ENCODE measurements at places on chromosomes 16 and 17.

- DNase-seq = no peak
These were observed 24.9 kb downstream of the KIAA0513 start for GRCh38 chr16:85052536-85052935.

GRCh38 chr16:51153577-51154031 lies 2.5 kb upstream of the SALL1 start:
- DNase-seq = no peak

- DNase-seq = no peak
These were observed 25.2 kb upstream of the ERN1 start for GRCh38 chr17:64155129-64155528.

GRCh38 chr17:58387834-58388233 lies 29.5 kb downstream of the RNF43 start:
- DNase-seq = peak; percentile 59

GRCh38 chr17:61947367-61948078 lies 19.7 kb upstream of the INTS2 start:
- no peak for DNase-seq

DNA sequence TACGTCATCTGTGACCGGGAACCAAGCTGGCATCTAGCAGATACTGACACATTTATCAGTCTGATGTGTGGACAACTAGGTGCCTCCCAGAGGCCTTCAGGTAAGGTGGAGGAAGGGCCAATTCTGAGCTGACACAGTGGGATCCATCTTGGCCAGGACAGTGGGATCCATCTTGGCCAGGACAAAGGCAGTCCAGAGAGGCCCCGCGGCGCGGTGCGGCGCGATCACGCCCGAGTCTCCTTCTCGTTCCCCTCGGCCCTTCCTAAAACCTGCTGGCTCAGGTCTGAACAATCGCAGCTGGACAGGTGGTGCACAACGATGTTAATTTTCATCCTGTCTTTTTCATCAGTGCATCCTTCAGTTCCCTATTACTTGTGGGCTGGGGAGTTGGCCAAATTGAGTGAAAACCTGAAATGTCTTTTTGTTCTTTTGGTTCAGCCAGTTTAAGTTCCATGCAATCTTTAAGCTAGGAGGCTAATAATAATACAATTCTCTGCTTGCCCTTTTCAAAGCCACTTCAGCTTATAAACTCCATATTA lies 486 bp upstream of the WSB1 start:
- no peak for DNase-seq

DNA sequence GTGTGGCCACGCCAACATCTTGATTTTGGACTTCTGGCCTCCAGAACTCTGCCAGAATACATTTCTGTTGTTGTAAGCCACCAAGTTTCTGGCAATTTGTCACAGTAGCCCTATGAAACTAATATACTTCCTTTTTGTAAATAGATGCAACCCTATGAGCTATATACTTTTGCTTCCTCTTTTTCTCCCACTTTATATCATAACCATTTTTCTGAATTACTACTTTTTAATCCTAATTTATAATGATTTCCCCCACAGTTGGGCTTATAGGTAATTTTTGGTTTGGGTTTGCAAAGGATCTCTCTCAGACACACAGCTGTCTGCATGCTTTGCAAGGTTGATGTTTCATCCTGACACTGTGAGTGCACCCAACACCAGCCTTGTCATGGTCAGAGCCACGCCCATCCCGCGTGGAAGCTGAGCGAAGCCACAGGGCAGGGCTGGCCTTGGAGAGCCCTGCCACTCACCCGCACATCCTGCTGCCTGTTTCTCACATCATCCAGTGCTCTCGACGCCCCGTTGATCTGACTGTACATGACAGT lies 5.8 kb downstream of the TRIM25 start:
- peak; percentile 82 for DNase-seq

GRCh38 chr16:27379919-27380318 lies 22.1 kb upstream of the IL21R start:
- no peak for DNase-seq

DNA sequence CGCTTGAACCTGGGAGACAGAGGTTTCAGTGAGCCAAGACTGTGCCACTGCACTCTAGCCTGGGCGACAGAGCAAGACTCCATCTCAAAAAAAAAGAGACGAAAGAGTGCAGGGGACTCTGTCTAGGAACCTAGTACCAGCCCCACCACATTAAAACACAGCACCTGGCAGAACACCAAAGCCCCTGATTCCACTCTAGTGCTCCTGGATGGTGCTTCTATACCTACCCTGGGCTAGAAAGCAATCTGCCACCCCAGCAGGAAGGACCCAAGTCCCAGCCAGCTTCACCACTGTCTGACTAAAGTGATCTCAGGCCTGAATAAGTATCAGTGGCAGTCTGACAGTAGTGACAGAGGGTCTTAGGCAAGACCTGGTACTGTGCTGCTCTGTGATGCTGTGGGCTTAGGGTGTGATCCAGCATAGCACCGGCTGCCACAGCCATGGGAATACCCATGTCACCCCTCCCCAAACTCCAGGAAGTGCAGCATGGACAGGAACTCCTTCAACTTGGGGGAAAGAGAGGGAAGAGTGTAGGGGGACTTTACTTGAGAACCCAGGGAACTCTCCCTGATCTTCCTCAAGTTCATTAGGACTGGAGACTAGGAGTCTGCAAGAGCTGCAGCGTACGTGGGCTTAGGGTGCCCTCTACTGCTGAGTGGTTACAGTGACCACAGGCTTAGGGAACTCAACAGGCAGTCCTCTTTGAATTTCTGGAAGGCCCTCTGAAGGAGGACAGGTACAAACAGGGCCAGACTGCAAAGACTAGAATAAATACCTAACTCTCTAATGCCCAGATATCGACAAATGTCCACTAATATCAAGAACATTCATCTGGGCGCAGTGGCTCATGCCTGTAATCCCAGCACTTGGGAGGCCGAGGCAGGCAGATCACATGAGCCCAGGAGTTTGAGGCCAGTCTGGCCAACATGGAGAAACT lies 30.0 kb upstream of the RNF43 start:
- DNase-seq = peak; percentile 93

DNA sequence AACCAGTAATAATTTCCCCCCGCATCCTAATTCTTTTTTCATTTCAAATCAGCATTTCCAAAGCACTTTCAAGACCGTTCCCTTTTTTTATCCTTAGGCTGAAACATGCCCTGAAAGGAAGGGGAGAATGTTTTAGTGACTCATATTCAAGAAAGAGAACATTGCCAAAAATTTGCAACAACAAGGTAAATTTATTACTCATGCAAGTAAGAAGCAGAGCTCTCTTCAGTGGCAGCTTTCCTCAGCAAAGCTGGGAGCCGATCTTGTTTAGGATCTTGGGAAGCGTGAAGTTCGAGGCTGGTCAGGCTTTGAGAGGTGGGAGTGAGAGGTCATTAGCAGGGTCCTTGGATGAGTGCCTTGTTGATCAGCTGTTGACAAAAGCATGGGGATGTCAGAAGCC lies 129.5 kb downstream of the PRKCA start:
- no peak for DNase-seq

DNA sequence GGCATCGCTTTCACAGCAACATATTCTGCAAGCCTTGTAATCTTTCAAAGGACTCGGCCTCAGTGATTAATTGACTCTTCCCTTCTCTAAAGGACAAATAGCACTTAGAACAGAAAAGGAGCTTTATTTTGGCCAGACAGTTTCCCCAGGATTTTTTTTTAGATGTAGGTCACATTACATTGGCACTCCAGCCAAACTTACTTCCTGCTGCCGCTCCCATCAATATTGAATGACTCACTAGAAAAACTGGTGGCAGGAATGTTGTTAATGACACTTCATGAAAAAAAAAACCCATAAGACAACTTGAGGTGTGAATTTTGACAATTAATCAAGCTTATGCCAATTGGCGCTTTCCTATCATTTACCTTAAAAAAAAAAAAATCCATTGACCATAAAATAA lies 432.6 kb downstream of the TOX3 start:
- DNase-seq = no peak

- no peak for DNase-seq
These were observed 30.7 kb upstream of the METTL9 start for GRCh38 chr16:21568502-21569189.

GRCh38 chr16:22400900-22401299 lies 26.5 kb upstream of the CDR2 start:
- DNase-seq = no peak

- no peak for DNase-seq
These were observed 705.5 kb downstream of the CDH11 start for GRCh38 chr16:64416216-64417005.

DNA sequence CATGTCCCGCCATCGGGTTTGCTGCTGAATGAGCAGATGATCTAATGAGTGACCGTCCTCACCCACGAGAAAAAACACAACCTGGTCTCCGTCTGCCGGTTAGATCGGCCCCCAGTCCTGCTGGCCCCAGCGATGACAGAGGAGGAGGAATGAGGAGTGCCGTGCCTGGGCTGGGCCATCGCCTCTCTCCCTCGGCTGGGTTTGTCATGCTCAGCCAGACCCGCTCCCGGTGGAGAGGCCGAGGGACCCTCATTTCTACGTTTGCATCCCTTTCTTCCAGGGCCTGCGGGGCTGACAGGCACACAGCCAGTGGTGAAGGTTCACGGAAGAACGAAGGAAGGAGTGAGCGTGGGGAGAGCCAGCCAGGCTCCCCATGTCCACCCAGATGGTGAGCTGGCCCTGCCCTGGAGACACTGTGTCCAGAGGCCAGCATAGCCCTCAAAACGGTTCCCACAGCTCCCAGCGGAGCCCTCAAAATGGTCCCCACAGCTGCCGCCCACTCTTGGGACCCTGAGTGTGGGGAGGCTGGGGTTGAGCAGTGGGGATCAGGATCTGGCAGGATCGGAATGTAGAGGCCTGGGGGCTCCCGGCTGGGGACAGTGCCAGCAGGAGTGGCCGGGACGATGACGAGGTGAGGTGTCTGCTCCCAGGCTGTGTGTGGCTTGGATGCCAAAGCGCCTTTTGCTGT lies 23.9 kb downstream of the CBFA2T3 start:
- no peak for DNase-seq

GRCh38 chr16:86571530-86571915 lies 4.9 kb downstream of the FOXC2 start:
- DNase-seq = no peak

DNA sequence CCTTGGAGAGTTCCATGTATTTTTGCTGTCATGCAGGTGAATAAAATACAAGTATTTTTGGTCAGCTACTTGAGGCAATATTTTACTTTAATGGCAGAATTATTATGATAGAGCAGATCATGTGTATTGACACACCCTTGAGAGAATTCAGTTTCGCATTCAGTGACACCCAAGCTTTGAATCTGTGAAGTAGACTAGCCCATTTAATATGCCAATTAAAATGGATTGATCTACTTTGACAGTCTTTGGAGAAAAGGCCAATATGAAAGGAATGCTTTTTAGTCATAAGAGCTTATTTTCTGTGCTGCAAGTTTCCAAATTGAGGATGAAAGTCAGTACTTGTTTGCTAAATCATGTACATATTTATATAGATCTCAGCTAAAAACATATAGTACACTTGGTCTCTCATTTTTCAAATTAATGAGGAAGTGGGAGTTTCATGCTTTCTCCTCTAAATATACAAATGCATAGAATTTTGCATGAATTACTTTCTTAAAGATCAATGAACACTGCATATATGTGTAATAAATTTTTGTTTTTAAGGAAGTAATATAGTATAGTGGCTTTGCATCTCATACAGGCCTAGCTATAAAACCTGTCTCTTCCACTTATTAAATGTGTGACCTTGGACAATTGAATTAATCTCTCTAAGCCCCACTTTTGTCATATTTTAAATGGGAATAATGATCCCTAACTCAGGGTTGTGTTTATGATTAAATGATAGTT lies 161.5 kb downstream of the PHKB start:
- DNase-seq = no peak

DNA sequence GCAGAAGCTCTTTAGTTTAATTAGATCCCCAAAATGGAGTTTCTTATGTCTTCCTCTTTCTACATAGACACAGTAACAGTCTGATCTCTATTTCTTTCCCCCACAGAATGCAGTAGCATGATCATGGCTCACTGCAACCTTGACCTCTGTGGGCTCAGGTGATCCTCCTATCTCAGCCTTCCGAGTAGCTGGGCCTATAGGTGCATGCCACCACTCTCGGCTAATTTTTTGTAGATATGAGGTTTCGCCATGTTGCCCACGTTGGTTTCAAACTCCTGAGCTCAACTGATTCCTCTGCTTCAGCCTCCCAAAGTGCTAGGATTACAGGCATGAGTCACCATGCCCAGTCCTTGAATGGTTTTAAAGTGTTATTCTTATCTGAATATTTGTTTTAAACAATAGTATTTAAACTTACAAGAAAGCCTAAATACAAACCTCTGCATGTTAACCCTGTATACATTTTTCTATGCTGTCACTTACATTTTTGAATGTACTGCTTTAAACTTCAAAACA lies 120.6 kb downstream of the GOSR1 start:
- DNase-seq = no peak

DNA sequence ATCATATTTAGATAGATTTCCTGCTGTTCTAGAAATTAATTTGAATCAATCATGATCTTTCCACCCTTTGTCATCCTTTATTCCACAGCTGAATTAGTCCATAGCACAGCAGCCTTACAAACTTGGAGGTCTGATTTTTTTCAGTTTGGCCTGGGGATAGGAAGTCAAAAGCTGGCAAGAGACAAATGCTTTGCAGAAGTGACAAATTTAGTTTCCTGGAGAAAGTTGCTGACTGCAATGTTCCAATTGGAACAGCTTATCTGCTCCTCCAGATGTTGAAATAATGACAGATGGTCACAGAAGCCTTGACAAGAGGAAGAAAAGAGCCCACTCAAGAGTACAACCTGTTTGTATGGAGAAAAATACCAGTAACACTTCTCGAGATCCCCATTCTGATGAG lies 1276.1 kb upstream of the CDH8 start:
- peak; percentile 33 for DNase-seq

Measured in hematopoietic multipotent progenitor cell treated with erythropoietin and hydrocortisone succinate and interleukin-3 and kit ligand, for 6 days (in vitro differentiated cells).